Ascending aorta (tissue), 2 donors: ENCODE measurements at places on chromosomes 3 and 15.

- no peak overlapping the region for H3K27ac ChIP-seq
These were observed 721.4 kb upstream of the CBLB start for GRCh38 chr3:106590216-106590615.

- no peak overlapping the region for H3K27ac ChIP-seq
- no peaks in the 10 kb centered on the region for H3K4me1 ChIP-seq
- no peak for DNase-seq
- no peak overlapping the region for H3K4me3 ChIP-seq
- no peaks in the 10 kb centered on the region for H3K36me3 ChIP-seq
These were observed 120.5 kb downstream of the GREM1 start for GRCh38 chr15:32838338-32838737.

DNA sequence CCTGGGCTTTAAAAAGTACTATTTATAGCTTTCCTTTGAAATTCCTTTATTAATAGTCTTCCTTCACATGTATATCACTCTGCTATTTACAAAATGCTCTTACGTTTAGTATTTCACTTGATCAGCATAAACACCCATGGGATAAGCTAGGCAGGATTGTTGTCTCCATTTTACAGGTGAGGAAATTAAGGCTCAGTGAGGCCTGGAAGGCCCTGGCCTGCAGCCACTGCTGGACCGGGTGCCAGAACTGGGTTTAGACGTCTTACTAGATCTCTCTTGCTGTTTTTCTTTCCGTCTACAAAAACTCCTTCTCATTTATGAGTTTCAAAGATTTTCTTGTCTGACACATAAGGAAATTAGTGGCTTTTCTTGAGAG is 236.4 kb downstream of the LPP start:
- DNase-seq, result no peak
- no peaks in the 10 kb centered on the region for H3K36me3 ChIP-seq
- peak overlapping the region; percentile 5 for H3K4me3 ChIP-seq
- H3K27ac ChIP-seq, result peak overlapping the region; percentile 46

DNA sequence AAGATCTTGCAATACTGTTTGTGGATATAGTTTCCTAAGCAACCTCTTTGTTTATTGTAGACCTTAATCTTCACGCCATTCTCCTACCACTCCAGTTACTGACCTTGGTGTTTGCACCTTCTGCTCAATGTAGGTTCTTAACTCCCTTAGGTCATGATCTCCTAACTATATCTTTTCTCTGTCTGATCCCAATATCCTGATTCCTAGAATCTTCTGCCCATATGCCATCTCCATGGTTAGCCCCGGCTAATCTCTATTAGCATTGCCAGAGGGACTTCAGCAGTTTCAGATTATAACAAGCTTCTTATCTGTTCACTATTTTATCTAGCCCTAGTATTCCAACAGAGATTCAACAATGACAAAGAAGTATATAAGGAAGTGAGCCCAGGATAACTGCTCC is 64.9 kb downstream of the IMPG2 start:
- no peak overlapping the region for H3K4me3 ChIP-seq
- no peaks in the 10 kb centered on the region for H3K36me3 ChIP-seq
- no peak overlapping the region for H3K27ac ChIP-seq

- H3K36me3 ChIP-seq, result no peaks in the 10 kb centered on the region
- no peaks in the 10 kb centered on the region for H3K4me1 ChIP-seq
- DNase-seq, result no peak
- H3K27ac ChIP-seq, result no peak overlapping the region
- H3K4me3 ChIP-seq, result no peak overlapping the region
- H3K27me3 ChIP-seq, result no peaks in the 10 kb centered on the region
These were observed 21.3 kb downstream of the HOMER2 start for GRCh38 chr15:82931221-82931620.
